ENCODE measurements at places on chromosomes 3 and 15.

- no peak for DNase-seq
These were observed 8.1 kb upstream of the CLDN11 start for GRCh38 chr3:170410428-170411029.

GRCh38 chr3:20608054-20608738, 422.2 kb upstream of the SGO1 start:
- DNase-seq: no peak

GRCh38 chr15:91271565-91272153, 171.6 kb downstream of the SV2B start:
- DNase-seq: peak; percentile 65

- DNase-seq: peak; percentile 93
These were observed 12.1 kb downstream of the OSBPL10 start for GRCh38 chr3:31968927-31969418.

DNA sequence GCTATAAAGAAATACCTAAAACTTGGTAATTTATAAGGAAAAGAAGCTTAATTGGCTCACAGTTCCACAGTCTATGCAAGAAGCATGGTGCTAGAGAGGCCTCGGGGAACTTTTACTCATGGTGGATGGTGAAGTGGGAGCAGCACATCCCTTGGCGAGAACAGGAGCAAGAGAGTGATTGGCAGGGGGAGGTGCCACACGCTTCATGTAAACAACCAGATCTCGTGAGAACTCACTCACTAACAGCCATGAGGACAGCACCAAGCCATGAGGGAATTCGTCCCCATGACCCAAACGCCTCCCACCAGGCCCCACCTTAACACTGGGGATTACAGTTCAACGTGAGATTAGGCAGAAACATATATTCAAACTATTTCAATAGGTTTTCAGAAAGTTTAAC, 28.0 kb downstream of the GABRB3 start:
- DNase-seq: no peak

DNA sequence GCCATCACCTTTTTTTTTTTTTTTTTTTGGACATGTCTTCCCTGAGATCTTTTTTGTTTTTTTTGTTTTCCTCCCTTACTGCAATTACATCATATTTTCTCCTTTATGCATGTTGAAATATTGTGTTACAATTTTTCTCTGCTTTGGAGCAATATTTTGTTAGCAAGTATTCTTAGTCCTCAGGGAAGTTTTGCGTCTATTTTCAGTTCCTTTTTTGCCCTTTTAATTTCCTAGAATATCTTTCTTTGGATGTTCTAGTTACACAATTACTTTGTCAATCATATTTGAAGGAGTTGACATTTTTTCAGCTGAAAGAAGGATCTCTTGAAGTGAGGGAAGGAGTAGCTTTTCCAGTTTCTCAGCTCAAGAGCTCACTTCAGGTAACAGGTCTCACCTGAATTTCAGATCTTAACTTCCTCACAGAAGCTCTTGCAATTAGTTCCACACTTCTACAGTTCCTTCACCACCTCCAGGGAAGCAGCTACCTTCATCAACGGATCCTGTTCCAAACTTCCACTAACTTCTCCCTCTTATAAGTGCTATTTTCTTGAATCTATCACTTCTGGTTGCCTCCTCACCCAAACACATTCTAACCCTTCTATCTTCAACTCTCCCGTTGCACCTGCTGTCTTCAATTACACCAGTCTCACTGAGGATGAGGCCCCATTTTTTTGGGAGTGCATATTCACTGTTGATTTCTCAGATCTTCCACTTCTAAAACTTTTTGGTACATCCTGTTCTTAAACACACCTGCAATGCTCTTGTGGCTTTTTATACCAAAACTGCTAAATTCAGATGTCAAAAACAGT, 57.8 kb upstream of the CPOX start:
- DNase-seq: no peak

- DNase-seq: no peak
These were observed 11.8 kb upstream of the PLA2G4E start for GRCh38 chr15:42032376-42033213.

DNA sequence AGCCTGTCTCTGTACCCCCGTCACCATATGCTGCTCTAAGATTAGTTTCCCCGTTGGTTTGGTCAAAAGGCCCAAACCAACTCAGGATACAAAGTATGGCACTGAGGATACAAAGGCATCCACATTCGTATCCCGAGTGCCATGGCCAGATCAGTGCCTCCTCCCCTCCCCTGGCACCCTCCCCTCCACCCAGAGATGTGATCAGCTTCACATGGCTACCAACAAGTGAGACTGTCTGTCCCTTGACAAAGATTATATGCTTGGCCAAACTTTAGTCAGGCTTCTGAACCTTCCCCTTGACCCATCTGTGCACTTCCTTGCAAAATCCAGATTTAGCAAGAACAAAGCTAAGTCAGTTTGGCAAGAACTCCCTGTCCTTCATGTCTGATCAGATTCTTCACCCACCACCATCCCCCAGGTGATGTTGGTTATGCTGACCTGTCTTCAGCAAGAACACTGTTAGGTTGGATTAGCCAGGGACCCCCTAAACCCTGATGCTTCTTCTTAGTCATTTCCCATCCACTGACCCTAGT, 61.7 kb downstream of the KLF15 start:
- DNase-seq: no peak

GRCh38 chr15:32709295-32710033, 8.3 kb upstream of the GREM1 start:
- peak; percentile 86 for DNase-seq

DNA sequence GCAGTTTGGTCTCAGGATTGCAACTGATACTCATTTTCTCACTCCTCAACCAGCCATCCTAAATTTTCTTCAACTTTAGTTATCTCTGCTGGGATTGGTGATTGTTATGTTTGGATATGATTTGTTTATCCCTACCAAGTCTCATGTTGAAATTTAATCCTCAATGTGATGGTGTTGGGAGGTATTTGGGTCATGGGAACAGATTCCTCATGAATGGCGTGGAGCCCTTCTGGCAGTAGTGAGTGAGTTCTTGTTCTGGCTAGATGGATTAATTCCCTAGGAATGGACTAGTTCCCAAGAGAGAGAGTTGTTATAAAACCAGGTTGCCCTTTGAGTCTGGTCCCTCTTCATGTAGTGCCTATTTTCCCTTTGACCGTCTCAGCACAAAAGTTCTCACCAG, 399.9 kb downstream of the SQOR start:
- DNase-seq: peak; percentile 27

- DNase-seq: no peak
These were observed 2.9 kb upstream of the USP50 start for GRCh38 chr15:50549326-50549725.

GRCh38 chr3:183428447-183429211, at the start of gene MCF2L2:
MCF2L2 (minus strand) TSS chr3:183428619; CDS start chr3:183427977, 642 bp downstream.
- DNase-seq: no peak

GRCh38 chr3:41164777-41165176, 34.5 kb upstream of the CTNNB1 start:
- DNase-seq: no peak

GRCh38 chr3:177287231-177287630, 89.9 kb upstream of the TBL1XR1 start:
- no peak for DNase-seq

- no peak for DNase-seq
These were observed 228.1 kb upstream of the AZI2 start for GRCh38 chr3:28576614-28577200.

- DNase-seq: no peak
These were observed 12.6 kb upstream of the SHQ1 start for GRCh38 chr3:72860846-72861245.

- DNase-seq: no peak
These were observed 105.5 kb upstream of the PROK2 start for GRCh38 chr3:71890356-71890931.

DNA sequence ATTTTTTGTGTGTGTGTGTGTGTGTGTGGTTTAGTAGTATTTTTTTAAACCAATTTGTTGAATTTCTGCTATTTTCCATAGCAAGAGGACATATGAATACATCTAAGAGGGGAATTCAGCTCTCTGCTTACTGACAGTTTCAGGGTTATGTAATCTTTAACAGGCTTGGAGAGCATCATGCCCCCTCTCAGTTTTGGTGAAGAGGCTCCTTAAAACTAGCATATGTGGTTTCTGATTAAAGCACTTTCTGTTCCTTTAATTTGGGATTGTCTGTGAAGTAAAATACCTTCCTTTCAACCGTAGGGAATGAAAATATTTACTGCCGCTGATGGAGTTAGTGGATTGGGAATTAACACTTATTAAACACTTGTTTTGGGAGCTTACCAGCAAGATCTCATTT, 19.4 kb upstream of the NFKBIZ start:
- no peak for DNase-seq

- DNase-seq: peak; percentile 31
These were observed 61.6 kb upstream of the MAP4 start for GRCh38 chr3:48077815-48078214.

- no peak for DNase-seq
These were observed 214.7 kb upstream of the MRPL3 start for GRCh38 chr3:131717493-131717892.

DNA sequence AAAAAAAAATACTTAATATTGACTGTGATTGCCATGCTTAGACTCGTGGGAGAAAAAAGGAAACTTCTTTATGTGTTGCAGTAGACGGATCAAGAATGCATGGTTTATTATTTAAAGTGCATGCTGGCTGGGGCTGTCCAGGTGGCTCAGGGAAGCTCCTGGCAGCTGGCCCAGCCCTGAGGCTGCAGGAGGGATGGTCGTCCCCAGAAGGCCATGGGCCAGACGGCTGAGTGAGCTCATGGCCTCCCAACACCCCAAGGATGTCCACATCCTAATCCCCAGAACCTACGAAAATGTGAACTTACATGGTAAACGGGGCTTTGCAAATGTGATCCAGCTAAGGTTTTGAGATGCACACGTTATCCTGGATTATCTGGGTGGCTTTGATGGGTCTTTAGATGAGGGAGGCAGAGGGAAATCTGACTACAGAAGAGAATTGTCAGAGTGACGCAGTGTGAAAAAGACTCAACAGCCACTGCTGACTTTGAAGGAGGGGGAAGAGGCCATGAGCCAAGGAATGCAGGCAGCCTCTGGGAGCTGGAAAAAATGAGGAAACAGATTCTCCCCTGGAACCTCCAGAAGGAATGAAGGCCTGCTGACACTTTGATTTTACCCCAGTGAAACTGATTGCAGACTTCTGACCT, 29.8 kb downstream of the ADAMTS17 start:
- DNase-seq: no peak

GRCh38 chr15:25775317-25775912, 87.7 kb downstream of the ATP10A start:
- DNase-seq: peak; percentile 82

GRCh38 chr15:62639432-62639831, 403.1 kb upstream of the TPM1 start:
- no peak for DNase-seq

DNA sequence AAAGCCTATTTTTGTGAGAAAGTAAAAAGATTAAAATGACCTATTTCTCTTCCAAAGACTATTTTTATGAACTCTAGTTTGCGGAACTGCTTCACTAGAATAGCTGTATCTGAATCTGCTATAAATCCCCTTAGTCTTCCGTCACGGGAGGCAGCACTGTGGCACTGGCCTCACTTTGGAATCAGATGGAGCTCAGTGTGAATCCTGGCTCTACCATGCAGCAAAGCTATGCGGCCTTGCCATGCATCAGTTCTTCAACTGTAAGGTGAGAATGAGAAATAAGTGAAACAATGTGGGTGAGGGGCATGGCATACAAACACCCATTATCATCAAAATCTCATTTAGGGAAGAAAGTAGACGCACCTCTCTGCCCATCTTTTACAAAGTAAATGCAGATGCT, 27.5 kb upstream of the CSPG5 start:
- DNase-seq: no peak

DNA sequence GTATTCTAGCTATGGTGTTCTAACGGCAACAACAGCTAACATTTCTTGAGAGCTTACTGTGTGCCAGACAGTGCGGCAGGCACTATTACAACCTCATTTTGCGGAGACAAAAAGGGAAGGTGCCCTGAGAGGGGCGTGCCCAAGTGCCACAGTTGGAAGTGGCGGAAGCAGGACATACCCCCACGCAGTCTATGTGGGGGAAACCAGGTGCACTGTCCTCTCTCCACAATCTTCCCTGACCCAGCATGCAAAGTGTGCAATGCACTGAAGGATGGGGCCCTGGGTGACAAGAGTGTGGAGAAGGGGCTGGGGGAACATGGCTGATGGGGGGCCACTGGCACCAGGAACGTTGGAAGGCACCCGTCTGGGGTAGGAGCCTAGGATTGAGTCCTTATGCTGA, 8.6 kb downstream of the ANP32A start:
- DNase-seq: no peak

GRCh38 chr3:71575433-71575832, 8.1 kb downstream of the FOXP1 start:
- no peak for DNase-seq

DNA sequence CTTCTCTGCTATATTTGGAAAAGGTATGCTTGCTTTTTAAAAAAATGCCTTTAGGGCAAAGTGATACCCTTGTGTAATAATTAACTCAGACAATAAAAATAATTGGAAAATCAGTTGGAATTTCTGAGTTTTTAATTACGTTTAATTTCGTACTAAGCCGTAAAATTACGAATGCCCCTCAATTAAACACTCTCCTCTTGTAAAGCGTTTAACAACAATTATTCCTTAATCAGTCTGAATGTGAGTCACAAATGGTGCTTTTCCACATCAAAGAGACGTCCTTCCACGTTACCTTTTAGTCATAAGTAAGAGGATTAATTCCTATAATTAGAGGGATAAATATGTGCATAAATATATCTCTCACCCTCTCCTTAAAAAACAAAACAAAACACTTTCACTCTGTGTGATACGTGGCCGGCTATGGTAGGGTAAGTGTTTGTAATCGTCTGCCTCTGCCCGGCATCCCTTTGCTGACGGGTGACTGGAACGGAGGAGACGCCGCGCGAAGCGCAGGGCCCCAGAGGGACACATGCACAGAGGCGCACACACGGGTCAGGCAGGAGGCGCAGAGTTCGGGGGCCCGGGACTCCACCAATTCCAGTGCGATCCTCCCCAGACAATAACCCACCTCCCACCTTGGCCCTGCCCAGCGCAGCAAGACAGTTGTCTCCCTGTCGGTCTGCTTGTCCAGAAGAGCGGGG, 9.7 kb upstream of the MEIS2 start:
- no peak for DNase-seq

- DNase-seq: peak; percentile 81
These were observed 18.6 kb upstream of the AADAC start for GRCh38 chr3:151795276-151795675.

DNA sequence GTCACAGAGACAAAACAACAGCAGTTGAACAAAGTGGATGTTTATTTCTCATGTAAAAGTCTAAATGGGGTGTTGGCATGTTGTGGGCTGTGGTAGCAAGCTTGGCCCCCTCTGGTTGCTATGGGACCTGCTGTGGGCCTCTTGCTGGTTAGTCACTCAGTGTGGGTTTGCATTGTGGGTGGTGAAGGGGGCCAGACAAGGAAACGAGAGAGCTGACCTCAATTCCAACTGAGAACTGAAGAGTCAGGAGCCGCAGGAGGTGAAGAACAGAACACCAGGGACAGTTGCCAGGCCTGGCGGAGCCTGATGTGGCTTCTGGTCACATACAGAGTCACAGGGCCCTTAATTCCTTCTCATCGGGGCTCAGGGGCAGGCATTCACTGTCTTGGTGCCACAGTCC, 1.9 kb upstream of the ADPGK start:
- DNase-seq: peak; percentile 74
